DMS 273 treated with DMSO at 0.1 percent for 48 hours (cell line): ENCODE measurements at places on chromosomes 6 and 20.

GRCh38 chr6:46137387-46137786 is 7.6 kb downstream of the ENPP4 start:
- no peak for DNase-seq

DNA sequence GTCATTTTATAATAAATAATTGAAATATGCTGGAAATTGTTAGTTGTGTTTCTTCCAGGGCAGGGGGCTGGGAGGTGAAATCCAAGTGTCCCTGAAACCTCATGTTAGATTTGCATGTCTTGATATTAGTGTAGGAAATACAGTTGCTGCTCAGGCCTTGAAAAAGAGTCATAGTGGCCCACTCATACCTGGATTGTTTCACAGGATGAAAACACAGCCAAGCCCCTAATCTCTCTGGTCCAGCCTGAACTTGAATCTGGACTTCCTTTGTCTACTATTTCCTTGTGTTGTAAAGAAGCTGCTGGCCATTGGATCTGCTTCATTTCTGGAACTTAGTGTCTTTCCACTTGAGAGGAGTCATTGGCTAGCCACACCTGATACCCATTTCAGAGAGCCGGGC is 108.8 kb upstream of the JARID2 start:
- DNase-seq: no peak

- no peak for DNase-seq
Observed at GRCh38 chr6:44779130-44779826, 391.8 kb downstream of the CDC5L start.

- no peak for DNase-seq
Observed at GRCh38 chr20:19210391-19211155, 1.9 kb upstream of the SLC24A3 start.

- DNase-seq: no peak
Observed at GRCh38 chr20:59994697-59995122, 36.5 kb downstream of the CDH26 start.

- DNase-seq: peak; percentile 27
Observed at GRCh38 chr6:125598422-125598821, 151.0 kb upstream of the HEY2 start.

GRCh38 chr20:59617221-59617620 is 12.9 kb downstream of the PHACTR3 start:
- no peak for DNase-seq

DNA sequence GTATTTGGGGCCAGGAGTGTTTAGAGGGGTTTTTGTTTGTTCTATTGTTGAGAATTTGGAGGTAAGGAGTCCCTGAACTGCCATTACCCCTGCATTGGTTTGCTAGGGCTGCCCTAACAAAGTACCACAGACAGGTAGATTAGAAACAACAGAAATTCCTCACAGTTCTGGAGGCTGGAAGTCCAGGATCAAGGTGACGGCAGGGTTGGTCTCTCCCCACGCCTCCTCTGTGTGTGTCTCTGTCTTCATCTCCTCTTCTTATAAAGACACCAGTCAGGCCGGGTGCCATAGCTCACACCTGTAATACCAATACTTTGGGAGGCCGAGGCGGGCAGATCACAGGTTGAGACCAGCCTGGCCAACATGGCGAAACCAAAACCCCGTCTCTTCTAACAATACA is 97.1 kb upstream of the FAM8A1 start:
- DNase-seq: no peak

GRCh38 chr20:25319241-25320034 is 71.2 kb downstream of the ABHD12 start:
- DNase-seq: no peak
